ENCODE measurements at places on chromosomes 6 and 20.

DNA sequence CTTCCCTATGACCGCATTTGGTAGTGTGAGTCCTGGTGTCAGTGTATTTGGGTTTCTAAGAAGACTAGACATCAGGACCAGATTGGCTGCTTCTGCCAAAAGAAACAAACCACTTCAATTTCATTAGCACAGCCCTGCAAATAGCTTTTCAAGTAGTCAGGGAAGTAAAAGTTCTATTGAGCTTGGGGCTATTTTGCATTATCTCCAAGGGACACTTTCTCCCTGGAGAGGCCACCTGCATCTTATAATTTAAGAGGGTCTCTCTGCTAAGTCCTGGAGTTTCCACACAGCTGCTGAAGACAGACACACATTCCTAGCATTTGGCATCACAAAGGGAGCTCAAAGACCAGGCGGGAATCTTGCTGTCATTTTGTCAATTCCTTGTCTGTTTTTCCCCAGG is 141.2 kb downstream of the BMP2 start:
- no peak for DNase-seq

DNA sequence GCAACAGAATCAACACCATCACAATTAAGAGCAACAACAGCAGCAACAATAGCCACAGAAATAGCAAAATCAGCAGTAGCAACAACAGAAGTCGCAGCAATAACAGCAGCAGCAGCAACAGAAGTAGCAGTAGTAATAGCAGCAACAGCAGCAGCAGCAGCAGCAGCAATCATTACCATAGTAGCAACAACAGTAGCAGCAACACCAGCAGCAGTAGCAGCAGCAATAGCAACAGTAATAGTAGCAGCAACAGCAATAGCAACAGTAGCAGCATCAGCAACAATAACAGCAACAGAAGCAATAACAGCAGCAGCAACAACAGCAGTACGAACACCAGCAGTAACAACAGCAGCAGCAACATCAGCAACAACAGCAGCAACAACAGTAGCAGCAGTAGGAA is 39.8 kb downstream of the SLC22A2 start:
- no peak for DNase-seq

DNA sequence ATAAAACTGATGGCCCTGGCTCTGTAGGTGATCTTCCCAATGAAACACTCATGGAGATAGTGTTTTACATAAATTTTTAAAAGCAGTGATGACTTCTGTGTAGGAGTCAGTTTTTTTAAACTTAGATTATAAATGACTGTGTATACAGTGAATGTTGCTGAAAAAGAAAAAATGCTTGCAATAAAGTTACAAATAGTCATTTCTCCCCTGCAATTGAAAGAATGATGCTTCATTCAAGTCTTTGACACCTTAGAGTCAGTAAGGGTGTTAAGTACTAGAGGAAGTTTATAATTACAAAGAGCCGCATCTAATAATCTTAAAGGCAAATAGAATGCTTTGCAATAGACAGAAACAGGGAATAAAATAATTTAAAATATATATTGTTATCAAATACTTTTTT is 27.6 kb downstream of the ZNF292 start:
- no peak for DNase-seq

- no peak for DNase-seq
Measured at GRCh38 chr6:53795702-53796450, 1.1 kb downstream of the LRRC1 start.

DNA sequence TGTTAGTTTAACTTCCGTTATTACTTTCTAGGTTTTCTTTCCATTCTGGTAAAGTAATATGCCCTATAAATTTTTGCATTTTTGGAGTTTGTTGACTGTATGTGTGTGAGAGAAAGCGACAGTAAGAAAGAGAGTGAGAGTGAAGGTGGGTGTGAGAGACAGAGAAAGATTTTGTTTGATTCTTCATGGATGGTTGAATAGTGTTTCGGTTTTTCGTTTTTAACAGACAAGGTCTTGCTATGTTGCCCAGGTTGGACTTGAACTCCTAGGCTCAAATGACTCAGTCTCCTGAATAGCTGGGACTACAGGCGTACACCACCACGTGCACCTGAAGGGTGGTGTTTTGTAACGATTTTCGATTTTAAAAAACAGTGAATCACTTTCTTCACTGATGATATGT is 329.1 kb upstream of the RUNX2 start:
- DNase-seq, result no peak

DNA sequence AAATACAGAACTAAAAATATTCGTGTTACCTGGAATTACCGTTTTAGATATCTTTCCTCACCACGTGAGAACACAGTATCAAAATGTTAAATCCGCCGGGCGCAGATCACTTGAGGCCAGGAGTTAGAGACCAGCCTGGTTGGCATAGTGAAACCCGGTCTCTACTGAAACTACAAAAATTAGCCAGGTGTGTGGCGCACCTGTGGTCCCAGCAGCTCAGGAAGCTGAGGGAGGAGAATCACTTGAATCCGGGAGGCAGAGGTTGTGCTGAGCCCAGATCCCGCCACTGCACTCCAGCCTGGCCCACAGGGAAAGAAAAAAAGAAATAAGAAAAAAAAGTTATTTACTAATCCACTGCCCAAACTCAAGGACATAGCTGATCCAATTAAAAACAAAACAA is 4.8 kb upstream of the DDX43 start:
- no peak for DNase-seq
